ENCODE measurements at places on chromosomes 1 and 21.
A peak's percentile ranks its signal among the peaks of the same experiment; 100 is the strongest.

DNA sequence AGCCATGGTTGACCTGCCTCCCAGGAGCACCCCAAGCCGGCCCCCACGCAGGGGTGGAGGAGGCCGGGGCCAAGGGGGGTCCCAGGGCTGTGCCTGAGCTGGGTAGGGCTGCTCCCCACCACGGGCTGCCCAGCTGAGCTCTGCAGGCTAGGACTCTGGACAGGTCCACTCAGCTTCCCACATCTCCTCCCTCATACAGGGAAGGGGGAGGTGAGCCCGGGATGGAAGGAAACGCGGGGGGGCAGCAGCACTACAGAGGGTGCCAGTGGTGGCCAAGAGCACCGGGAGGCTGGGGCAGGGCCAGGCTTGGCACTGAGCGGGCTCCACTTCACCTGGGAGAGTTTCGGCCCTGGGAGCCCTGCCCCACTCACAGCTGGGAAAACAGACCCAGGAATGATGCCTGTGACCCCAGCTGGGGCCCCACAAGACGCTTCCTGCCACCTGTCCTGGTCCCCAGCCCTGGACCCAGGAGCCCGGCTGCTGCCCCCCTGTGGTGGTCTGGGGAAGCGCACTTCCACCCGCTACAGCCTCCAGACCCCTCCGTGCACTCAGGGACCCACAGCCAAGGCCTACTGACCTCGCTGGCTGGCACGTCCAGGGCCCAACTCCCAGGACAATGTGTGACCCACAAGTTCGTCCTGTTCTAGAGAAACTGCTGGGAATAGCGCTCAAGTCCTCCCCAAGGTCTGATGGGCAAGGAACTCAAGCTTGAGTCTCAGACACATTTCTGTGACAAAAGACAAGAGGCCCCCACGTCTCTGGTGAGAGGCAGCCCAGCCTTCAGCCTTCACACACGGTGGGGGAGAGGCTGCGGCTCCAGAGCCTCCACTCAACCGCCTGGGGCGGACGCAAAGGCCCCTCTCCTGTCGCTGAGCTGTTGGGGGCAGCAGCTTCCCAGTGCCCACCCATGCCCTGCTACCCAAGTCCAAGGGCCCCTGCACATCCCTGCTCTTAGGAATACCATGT lies 3.0 kb downstream of the AURKAIP1 start:
- peak; percentile 66 for DNase-seq

DNA sequence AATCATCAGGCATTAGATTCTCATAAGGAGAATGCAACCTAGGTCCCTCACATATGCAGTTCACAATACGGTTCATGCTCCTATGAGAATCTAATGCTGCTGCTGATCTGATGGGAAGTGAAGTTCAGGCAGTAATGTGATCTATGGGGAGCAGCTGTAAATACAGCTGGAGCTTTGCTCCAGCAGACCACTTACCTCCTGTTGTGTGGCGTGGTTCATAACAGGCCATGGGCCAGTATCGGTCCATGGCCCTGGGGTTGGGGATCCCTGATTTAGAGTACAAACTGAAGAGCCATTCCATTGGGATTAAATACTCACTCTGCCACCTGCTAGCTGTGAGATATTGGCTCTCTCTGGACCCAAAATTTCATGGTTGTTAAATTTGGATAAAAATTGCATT lies 244.6 kb upstream of the POGK start:
- DNase-seq = no peak

GRCh38 chr1:160007577-160008200 lies 24.1 kb downstream of the PIGM start:
- DNase-seq = no peak

DNA sequence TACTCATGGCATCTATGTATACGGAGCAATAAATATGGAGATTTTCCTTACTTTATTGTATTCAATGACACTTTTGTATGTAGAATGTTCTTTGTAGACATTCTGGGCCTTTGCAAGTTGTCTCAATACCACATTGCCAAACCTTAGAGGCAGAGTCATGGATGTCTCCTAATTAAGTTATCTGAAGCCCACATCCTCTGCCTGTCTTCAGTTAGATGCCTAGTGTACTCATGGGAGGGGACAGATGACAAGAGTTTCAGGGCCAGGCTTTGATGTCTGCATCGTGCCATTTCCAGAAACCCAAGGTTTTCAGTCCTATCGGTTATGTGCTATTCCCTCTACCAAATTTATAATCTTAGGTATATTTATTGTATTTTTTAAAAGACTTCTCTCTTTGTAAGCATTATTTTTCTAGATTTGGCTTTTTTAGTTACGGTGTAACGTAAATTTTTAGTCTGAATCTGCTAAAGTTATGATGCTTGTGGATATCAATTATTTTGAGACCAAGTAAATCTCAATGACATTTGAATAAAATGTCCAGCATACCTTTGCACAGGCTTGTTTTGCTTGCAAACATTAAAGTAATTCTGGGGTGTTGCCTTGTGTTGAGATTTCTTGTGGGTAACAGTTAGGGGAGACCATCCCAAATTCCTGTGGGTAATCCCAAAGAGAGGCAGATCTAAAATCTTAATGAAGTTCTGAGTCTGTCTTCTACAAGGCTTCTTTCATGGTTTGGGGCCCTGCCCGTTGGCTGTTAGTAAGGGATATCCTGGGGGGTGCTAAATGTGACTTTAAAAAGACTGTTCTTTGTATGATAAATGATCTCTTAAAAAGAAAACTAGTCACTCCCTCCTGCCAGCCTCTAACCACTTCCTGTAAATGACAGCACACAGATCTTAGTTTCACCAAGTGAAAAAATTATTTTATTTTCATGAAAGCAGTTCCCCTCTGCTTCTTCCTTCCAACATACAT lies 8.0 kb upstream of the MACF1 start:
- no peak for DNase-seq

- DNase-seq = no peak
Measured at GRCh38 chr1:178192686-178193085, 98.8 kb downstream of the RASAL2 start.

GRCh38 chr1:178031856-178032320 lies 62.0 kb upstream of the RASAL2 start:
- DNase-seq = no peak

DNA sequence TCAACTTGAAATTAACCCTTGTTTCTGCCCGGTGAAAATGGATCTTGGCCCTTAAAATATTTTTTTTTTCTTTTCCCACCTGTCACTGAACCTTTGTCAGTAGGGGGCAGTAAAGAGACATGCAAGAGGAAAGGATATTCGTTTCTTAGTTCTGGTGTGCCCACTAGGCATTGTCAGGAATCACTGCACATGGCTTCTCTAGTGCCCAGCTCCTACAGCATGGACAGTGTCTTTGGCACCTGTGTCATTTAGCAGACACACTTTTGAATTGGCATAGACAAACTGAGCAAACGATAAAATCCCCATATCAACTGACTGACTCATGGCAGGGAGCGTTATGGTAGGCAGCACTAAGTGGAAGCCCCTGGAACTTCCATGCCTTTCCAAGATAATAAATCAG lies 1048.1 kb downstream of the BRINP3 start:
- no peak for DNase-seq

DNA sequence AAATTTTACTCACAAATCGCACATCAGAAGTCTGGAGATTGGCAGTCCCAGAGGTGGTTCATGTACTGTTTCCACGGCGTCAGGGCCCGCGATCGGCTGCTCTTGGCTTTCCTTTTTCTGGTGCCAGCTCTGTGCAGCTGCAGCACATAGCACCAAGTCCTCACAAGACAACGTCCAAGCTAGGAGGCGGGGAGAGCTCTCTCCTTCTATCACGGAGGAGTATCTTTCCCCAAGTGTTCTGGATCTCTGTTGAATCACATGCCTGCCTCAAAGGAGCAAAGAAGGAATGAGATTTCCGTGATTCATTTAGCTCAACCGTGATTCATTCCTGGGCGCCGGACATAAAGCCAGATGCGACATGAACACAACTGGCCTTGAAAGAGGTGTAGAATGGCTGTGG lies 25.5 kb downstream of the MT1HL1 start:
- no peak for DNase-seq
